Renal cortical epithelial cell (primary cell): ENCODE measurements at places on chromosomes 2 and 18. TPM values are rescaled to one million over a fixed set of nuclear protein-coding genes. Genes with fewer than 3 reads are reported as not detected.

Gene NDC80
- total RNA-seq: 1.1 and 13.7 TPM in 2 replicates

Gene WDR7
- 9.2 and 21.5 TPM in 2 replicates for total RNA-seq

Gene HOXD8
- 13.4 and 41.9 TPM in 2 replicates for total RNA-seq

Gene ZNF236
- total RNA-seq: 6.1 and 14.5 TPM in 2 replicates

Gene SERPINB10
- total RNA-seq: not detected in 2 replicates

Gene ALPI
- not detected in 2 replicates for total RNA-seq

Gene AMER3
- not detected in 2 replicates for total RNA-seq

Gene PFN4
- 0.40 TPM in 1 of 2 replicates, not detected in the other for total RNA-seq

Gene IL18R1
- 3.4 and 4.0 TPM in 2 replicates for total RNA-seq

Gene CDH19
- total RNA-seq: not detected in 2 replicates
